Dermis blood vessel endothelial cell (primary cell): ENCODE measurements at places on chromosomes 3 and 15. TPM values are rescaled to one million over a fixed set of nuclear protein-coding genes. Genes with fewer than 3 reads are reported as not detected.

DNA sequence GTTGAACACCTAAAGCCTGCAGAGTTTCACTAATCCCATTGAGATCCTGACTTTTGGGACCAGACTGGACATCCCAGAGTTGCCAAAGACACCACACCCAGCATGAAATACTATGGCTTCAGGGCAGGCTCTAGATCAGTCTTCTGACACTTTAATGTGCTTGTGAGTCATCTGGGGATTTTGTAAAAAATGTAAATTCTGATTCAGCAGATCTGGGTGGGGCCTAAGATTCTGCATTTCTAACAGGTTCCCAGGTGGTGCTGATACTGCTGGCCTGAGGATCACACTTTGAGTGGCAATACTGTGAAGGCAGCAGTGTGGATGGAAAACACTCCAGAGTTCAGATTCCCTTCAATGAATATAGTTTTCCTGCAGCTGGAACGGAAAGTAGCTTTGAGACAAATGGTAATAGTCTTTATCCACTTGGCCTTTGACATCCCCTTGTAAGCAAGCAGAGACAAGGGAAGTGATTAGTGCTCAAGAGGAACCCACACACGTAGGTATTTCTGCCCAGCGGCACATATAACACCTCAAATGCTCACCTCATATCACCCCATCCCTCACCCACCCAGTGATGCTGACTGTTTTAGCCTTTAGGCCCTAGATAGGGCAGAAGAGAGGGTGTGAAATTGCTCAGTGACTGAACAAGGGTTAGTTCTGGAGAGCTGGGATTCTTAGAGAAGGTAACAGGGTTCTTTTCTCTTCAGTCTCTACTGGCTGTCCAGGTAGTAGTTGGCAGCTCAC lies 51.5 kb upstream of the GSK3B start:
- peak; percentile 27 for DNase-seq

- no peak for DNase-seq
These were observed 30.0 kb upstream of the SLC6A1 start for GRCh38 chr3:10962481-10963036.

DNA sequence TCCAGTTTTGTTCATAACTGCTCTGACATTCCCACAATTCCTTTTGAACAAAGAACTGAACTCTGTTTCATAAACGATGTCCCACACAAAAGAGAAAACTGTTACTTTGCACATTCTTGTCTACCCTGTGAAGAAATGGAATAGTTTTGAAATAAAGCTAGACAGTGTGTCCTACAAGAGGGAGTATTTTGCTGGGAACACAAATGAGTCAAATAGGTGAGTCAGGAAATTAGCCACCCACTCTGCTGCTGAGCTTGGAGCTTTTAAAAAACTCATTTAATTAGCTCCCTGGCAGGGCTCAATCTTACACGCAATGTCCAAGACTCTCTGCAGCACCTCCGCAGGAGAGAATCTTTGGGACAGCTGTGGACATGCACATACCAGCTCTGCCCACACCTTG lies 193.4 kb downstream of the SLC9A9 start:
- DNase-seq: no peak

- no peak for DNase-seq
These were observed 140.5 kb upstream of the SMAD3 start for GRCh38 chr15:66924889-66925288.

GRCh38 chr3:31714495-31715280 lies 182.0 kb downstream of the STT3B start:
- no peak for DNase-seq

- peak; percentile 41 for DNase-seq
These were observed 21.4 kb upstream of the LIPC start for GRCh38 chr15:58410353-58410752.

DNA sequence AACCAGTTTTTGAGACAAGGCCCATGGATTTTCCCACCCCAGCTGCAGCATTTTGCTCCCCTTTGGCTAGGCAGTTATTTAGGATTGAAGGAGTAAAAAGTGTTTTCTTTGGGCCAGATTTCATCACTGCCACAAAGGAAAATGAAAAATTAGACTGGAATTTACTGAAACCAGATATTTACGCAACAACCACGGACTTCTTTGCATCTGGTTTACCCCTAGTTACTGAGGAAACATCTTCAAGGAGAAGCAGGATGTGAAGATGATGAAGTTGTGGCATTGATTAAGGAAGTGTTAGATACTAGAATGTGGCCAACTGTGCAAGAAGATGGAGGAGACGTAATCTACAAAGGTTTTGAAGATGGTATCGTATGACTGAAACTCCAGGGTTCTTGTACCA lies 165.2 kb upstream of the MYRIP start:
- no peak for DNase-seq

- no peak for DNase-seq
These were observed 342.0 kb upstream of the PDZRN3 start for GRCh38 chr3:73966733-73967132.

- DNase-seq: peak; percentile 71
These were observed 29.4 kb upstream of the TMEM45A start for GRCh38 chr3:100463002-100463401.

GRCh38 chr3:37787153-37787867 lies 74.4 kb upstream of the CTDSPL start:
- peak; percentile 7 for DNase-seq

GRCh38 chr3:13162549-13163320 lies 89.5 kb upstream of the IQSEC1 start:
- no peak for DNase-seq

- no peak for DNase-seq
These were observed 62.7 kb downstream of the TFDP2 start for GRCh38 chr3:142086581-142087090.

DNA sequence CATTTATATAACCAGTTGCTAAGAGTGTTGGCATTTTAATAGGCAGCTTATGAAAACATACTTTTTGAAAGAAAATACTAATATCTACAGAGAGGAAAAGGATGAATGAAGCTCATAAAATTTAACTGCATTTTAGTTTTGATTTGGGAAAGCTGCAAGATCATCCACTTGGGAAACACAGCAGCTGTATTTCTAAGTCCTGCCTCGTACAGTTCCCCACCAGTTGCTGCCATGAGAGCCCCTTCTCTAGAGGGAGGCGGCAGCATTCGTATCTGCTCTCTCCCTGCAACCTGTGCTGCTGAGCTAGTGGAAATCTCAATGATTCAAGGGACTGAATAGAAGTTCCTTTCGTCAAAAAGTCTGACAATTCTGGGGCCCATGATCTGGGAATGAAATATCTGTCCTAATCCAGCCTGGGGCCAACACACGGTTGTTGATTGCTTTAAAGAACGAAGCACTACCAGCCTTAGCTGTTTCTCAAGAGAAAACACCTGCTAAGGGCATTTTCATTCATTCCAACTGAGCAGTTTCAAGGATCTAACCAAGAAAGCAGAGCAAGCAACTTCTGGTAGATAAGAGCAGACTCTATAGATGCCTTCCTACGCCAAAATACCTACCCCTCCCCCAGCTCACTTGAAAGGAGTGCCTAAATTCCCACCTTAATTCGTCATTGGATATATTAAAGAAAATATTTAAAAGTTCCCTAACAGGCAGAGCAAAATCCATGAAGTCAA lies 223.7 kb downstream of the MAGI1 start:
- no peak for DNase-seq

- no peak for DNase-seq
These were observed 21.0 kb upstream of the CHMP2B start for GRCh38 chr3:87206070-87206469.

GRCh38 chr15:34652726-34653033 lies 69.2 kb upstream of the GOLGA8B start:
- no peak for DNase-seq

GRCh38 chr3:189584645-189585044 lies 46.5 kb upstream of the TP63 start:
- no peak for DNase-seq

DNA sequence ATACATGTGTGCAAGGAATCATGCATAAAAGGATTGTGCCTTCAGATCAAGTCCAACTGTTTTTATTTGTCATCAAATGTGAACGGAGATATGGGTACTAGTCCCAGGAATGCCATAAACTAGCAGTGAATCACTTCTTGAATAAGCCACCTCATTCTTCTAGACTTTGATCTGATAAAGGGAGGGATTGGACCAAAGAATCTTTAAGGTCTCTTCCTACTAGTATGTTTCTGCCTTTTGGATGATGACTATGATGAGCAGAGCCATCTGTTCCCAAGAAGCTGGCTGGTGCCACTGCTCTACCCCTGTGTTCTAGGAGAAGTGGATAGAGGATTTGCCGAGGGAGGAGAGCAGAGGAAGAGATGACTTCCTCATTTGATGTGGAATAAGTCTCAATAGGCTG lies 28.8 kb upstream of the UACA start:
- peak; percentile 30 for DNase-seq

GRCh38 chr3:193895409-193895808 lies 240.5 kb upstream of the HES1 start:
- DNase-seq: no peak

DNA sequence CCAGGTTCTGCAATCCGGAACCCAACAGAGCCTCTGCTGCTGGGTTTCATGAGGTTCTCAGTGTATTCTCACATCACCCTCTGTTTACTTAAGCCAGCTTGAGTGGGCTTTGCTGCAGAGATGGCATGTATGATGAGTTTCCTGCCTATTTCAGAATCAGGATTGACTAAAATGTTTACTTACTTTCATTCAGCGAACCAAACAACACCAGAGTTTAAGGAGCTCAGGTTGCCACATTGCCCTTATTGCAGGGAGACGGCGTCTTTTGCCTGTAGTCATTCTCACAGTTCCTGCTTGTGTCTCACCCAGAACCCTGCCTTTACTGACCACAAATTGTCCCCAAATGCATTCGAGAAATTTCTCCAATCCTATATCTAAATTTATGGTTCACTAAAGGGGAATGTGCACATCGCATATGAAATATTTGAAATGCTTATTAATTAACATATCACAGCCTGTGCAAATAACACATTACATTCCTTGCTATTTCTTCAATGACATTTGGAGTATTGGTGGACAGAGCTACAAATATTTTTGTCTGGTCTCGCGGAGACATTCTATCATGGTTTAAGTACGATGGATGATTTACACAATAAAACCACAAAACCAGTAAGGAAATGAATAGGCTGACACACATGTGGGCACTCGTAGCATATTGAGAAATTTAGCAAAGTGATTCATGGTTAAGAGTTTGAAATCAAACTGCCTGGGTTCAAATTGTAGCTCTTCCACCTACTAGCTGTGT lies 377.2 kb upstream of the CFAP20DC start:
- DNase-seq: no peak

- no peak for DNase-seq
These were observed 315.2 kb downstream of the UACA start for GRCh38 chr15:70447928-70448698.

DNA sequence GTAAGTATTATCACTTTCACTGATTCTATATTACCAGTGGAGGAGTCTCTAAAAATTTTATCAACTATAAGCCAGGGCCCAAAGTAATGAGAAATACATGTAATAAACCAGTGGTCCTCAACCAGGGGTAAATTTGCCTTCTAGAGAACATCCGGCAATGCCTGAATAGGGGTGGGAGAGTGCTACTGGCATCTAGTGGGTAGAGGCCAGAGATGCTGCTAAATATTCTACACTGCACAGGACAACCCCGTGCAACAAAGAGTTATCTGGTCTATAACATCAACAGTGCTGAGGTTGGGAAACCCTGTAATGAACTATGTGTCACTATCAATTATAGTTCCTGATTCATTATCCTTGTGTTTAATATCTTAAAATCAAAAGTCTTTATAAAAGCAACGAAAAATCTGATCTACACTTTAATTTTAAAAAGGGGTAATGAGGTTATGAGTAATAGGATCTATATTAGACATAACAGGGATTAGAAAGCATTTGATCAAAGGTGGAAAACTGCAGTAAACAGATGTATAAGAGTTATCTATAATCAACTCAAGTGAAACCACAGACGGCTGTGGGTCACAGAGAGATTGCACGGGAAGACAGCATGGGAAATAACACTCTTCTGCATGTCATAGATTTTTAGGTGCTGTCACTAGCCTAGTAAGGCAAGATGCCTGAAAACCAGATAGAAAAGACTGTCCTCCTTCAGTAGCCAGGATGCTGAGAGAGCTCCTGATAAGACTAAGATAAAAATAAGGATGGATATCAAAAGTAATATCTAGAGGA lies 2.0 kb downstream of the LYSMD2 start:
- DNase-seq: peak; percentile 13

DNA sequence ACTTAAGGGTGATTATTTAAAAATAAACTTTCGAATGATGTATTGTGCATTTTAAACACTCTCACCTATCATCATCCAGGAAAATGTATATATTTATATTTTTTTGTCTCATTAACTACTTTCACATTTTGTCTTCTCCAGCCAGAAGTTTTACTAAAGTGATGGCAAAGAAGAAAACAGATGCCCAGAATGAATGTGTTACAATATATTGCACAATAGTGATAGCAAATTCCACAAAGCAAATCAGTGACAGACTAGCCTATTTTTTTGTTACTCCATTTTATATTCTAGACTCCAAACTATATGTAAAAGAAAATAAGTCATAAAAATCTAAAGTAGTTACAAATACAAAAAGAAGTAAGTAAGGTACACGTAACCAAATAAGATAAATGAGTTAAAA lies 414.7 kb downstream of the EPHA3 start:
- DNase-seq: no peak

DNA sequence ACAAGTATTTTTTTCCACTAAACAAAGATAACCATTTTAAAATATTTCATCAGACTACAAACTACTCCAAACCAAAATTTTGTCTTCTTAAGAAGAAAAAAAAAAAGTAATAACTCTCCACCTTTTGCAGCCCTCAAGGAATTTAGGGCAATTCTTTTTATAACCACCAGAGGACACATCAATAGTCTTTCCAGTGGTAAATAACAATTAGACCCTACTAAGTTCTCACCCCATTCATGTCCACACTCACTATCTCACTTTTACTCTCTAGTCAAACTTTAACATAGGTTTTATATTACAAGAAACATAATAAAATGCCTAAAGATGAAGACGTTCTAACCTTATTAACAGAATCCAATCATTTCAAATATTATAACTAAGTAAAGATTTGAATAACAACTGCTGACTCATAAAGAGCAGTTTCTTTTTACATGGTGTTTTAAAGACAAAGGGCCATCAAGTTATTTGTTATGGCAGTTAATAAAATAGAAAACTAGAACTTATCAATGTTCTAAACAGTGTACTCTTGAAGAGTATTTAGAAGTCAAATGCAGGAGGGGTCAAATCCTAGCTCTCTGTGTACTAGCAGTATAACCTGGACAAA lies 33.0 kb downstream of the CCDC39 start:
- peak; percentile 15 for DNase-seq

DNA sequence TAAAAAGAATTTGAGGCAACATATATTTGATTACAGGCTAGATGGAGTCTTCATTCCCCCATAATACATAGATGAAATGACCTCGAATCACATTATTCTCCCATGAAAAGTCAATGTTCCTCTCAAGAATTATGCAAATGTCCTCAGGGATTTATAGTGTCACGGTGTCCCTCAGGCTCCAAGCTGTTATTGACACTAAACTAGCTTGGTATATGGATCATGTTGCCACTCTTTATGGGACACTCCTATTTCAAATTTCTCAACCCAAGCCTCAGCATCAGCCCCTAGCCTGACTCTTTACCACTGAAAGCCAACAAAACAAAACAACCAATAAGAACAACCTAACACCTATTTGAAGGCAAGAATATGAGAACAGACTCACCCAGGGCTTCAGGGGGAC lies 139.8 kb downstream of the TPRG1 start:
- DNase-seq: no peak

GRCh38 chr15:91926908-91927270 lies 73.4 kb downstream of the SLCO3A1 start:
- no peak for DNase-seq

SKOR1 gene
- 0.05 TPM in 1 of 2 replicates, not detected in the other for total RNA-seq

EOMES gene
- total RNA-seq: not detected in 2 replicates

C3orf85 gene
- total RNA-seq: not detected in 2 replicates

MST1R gene
- total RNA-seq: 0.34 and 0.65 TPM in 2 replicates

B2M gene
- total RNA-seq: 2,080 and 4,706 TPM in 2 replicates

SCG5 gene
- total RNA-seq: 0.34 TPM in 1 of 2 replicates, not detected in the other

PRR20G gene
- total RNA-seq: not detected in 2 replicates

CHRNA5 gene
- 4.6 and 7.2 TPM in 2 replicates for total RNA-seq
